ENCODE measurements at places on chromosomes 2 and 18. TPM values are rescaled to one million over a fixed set of nuclear protein-coding genes. Genes with fewer than 3 reads are reported as not detected.
A peak's percentile ranks its signal among the peaks of the same experiment; 100 is the strongest.

MROH2A gene
- 0.17 TPM for polyA plus RNA-seq

- no peak for DNase-seq
Measured at GRCh38 chr2:133139847-133140533, 428.3 kb downstream of the NCKAP5 start.

- peak; percentile 81 for DNase-seq
Measured at GRCh38 chr18:10230072-10230471, 224.4 kb upstream of the APCDD1 start.

DNA sequence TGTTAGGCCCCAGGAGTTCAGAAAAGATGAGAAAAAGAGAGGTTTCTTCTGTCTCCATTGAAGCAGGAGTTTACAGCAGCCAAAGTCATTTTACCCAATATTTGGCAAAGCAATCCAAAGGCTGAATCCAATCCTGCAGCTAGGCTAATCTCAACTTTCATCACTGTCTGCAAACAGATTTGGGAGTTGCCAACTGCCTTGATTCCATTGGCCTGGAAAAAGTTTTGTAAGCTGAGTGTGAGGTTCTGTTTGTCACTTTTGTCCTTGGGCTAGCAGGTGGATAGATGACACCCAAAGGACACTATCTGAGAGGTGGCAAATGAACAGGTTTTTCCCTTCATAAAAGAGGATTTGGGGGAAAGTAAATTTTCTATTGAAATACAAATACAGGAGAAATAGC lies 56.6 kb upstream of the SETBP1 start:
- DNase-seq, result no peak

GRCh38 chr18:73613706-73614340 lies 533.8 kb downstream of the FBXO15 start:
- DNase-seq, result no peak

DNA sequence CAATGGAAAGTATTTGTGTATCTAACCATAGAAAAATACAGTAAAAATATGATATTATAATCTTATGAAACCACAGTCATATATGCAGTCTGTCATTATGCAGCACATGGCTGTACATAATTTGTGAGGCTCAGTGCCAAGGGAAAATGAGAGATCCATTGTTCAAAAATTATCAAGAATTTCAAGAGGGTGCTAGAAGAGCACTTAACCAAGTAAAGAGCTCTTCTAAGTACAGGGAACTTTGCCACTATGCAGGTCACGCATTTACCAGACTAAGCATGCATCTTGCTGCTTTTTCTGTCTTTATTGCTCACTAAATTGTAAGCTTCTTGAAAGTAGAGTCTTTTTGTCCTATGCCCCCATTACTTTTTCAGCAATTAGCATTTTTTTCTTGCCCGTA lies 438.0 kb downstream of the LRP1B start:
- no peak for DNase-seq

IL36RN gene
- polyA plus RNA-seq, result 3.9 TPM

DNA sequence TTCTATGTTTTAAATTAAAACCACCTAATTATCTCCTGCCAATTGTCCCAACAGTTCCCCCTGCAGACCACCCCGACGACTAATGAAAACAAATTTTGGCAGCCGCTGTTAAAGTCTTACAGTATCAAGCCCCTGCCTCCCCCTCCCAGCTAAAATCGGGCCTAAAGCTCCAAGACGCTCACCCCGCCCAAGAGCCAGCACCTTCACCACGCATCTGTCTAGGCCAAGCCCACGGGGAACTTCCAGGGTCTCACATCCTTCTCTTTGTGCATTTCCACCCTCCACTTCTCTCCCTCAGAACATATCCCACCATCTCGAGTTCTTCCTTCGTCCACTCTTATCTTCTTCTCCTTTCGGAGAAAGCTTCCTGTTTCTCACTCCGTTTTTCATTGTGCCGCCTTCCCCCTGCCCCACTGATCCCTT lies 445 bp downstream of the PRPF40A start:
- DNase-seq, result no peak

GRCh38 chr18:7878265-7879211 lies 311.4 kb downstream of the PTPRM start:
- DNase-seq, result no peak

- DNase-seq, result no peak
Measured at GRCh38 chr18:24878289-24878688, 417.9 kb downstream of the HRH4 start.

GRCh38 chr2:105320651-105321215 lies 8.8 kb downstream of the TGFBRAP1 start:
- DNase-seq, result no peak

DNA sequence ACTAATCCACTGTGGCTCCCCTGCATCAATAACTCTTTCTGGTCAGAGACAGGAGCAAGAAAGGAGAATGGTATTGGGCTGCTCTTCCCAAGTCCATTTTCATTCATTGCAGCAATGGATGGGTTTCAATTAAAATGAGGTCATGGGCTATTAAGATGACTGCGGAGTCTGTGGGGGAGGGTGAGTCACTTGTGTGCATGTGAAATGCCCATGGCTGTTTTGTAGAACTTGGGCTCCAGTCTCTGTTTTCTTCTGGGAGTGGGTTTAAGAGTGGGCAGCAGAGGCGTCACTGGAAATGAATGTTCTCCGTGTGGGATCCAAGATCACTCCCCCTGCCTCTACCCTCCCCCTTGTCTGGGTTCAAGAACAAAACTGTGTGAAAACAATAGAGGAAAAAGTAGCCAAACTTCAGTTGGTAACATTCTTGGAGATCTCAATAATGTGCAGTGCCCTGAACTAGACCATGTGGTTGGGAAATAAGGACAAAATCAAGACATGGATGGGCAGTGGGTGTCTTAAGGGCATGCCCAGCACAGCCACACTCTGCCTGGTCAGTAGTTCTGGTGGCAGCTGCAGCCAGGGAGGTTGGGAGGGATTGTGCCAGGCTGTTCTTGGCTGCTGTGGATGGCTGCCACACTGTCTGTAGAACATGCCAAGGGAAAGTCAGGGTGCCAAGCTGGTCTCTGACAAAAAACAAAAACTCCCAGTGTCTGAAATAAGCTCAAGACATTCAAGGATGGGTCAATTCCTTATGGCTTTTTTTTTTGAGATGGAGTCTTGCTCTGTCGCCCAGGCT lies 68.2 kb upstream of the CXCR4 start:
- no peak for DNase-seq

DNA sequence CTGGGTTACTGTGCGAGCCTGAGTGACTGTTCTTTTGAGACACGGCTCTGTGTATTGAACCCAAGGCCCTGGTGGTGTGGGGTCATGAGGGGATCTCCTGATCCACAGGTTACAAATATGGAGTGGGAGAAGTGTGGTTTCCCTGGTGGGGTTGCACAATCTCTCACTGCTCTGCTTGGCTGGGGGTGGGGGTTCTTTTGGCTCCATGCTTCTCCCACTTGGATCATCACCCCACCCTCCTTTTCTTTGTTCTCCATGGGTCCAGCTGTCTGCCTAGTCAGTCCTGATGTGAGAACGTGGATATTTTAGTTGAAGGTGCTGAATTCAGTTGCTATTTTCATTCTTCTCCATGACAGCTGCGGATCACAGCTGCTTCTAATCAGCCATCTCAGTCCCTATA lies 37.8 kb downstream of the AGPS start:
- no peak for DNase-seq

RHBDD1 gene
- polyA plus RNA-seq, result 22.1 TPM

DNA sequence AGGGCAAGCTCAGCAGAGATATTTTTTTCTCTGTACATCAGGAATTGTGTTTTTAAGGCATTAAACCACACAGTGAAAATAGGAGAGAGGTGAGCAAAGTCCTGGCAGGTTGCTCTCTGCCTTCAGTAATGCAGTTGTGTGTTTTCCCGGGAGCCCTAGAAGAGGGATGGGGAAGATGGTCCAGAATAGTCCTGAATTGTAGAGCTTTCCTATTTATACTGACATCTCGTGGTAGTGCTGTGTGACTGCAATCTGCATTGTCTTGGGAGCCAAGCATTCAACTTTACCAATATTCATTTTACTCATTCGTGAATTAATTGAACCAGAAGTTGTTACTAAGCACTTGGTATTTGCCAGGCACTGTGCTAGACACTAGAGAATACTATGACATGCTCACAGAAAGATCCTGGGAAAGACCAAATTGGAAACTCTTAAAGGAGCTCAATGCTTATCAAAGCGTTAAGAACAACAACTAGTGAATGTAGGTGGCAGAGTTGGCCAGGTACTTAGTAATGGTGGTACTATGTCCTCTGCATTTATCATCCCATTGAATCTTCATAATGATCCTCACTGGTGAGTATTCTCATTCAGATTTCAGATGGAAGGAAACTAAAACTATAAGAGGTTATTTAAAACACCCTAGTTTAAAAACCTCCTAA lies 214.6 kb downstream of the TRIB2 start:
- no peak for DNase-seq

DNA sequence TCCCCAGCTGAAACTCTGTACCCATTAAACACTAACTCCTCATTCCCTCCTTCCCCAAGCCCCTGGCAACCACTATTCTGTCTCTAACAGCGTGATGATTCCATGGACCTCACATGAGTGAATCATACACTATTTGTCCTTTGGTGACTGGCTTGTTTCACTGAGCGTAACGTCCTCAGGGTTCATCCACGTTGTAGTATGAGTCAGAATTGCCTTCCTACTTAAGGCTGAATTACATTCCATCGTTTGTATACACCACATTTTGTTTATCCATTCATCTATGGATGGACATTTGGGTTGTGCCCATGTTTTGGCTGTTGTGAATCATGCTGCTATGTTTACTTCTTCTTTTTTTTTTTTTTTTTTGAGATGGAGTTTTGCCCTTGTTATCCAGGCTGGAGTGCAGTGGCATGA lies 19.6 kb upstream of the CABLES1 start:
- peak; percentile 78 for DNase-seq

- no peak for DNase-seq
Measured at GRCh38 chr2:237190966-237191713, 105.5 kb downstream of the COPS8 start.

UGT1A7 gene
- 0.87 TPM for polyA plus RNA-seq

GRCh38 chr18:43751203-43751602 lies 473.9 kb upstream of the SYT4 start:
- DNase-seq, result no peak

DNA sequence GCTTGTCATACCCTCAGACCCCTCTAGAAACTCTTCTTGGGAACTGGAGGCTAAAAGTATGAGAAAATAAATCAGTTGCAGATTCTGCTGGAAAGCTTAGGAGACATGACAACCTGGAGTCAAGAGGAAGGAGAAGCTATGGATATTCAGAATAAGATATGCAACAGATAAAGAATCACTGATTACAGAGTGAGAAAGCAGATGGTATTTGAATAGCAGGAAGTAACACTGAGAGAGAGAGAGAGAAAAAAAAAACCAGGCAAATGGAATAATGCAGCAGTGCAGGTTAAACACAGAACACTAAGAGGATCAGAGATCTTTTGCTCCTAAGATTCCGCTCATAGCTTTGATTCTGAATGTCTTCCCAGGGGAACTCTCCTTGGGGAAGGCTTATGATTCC lies 1284.1 kb upstream of the NXPH2 start:
- no peak for DNase-seq

- no peak for DNase-seq
Measured at GRCh38 chr2:37713258-37713700, 41.8 kb upstream of the CDC42EP3 start.

TUBA4B gene
- polyA plus RNA-seq, result 0.08 TPM

DNA sequence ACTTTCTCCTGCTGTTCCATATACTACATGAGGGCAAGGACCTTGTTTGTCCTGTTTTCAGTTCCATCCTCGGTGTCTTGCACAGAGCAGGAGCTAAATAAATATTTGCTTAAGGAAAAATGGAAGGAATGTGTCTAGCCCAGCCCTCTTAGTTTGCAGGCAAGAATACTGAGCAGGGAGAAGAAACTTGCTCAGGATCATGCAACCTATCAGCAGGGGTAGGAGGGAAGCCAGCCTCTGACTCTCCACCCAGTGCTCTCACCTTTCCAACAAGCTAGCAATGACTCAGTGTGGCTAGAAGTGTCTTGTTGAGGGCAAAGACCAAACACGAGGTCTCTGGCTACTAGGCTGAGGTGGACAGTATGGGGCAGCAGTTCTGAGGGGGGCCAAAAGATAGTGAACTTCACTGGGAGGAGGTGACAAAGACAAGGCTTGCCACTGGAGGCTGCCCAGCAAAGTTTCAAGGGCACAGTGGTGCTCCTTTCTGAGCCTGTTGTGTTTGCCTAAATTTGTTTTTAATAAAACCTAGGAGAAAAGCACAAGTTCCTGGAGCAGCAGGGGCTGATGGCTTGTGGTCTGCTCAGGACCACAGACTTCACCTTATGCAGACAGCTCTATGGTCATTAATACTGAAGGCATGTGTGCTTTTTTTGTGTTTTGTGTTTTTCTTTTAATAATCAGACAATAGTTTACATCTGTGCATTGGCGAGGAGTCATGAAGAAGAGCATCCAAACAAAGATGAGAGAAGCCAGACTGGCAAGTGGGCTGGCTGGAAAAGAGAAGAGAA lies 49.1 kb upstream of the CTAGE1 start:
- DNase-seq, result peak; percentile 84

DNA sequence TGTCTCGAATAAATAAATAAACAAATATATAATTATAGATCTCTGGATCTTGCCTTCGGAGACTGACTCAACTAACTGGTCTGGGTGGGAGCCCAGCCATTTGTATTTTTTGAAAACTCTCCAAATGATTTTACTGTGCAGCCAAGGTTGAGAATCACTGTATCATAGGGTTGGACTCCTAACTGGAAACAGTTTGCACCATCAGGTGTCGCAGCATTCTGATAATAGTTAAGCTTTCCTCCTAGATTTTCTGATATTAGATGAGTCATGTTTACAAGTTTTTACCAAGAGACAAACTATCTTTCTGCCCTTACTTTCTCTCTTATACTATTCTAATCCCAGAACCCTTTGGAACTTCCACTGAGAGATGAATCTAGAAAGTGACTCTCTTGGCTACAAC lies 16.8 kb downstream of the IL37 start:
- DNase-seq, result no peak

DNA sequence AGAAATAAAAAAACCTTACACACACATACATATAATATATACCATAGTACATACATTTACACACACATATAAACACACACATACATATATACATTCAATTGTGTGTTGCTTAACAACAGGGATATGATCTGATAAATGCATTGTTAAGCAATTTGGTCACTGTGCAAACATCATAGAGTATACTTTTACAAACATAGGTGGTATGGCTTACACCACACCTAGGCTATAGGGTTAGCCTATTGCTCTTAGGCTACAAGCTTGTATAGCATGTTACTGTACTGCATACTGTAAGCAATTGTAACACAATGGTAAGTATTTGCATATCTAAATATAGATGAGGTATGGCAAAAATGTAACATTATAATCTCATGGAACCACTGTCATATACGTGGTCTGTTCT lies 156.8 kb upstream of the ERBB4 start:
- no peak for DNase-seq

DNA sequence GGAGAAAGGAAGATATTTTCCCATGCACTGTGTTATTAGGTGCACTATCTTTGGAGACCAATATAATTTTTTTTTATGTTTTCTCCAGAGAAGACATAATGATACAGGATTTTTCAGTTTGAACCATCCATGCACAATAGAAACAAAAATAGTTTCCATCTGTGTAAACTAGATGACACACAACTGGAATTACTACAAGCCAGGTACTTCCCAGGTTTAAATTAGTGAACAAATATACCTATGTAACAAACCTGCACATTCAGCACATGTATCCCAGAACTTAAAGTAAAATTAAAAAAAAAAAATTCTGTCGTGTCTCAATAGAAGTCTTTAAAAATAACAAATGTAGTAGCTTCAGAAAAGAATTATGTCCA lies 1616.8 kb upstream of the ACVR2A start:
- no peak for DNase-seq

RBFA gene
- 20.0 TPM for polyA plus RNA-seq
